RPMI7951 (cell line): ENCODE measurements at places on chromosomes 4 and X. TPM values are rescaled to one million over a fixed set of nuclear protein-coding genes. Genes with fewer than 3 reads are reported as not detected.

Gene HEPH
- total RNA-seq = 0.39 TPM in 1 of 2 replicates, not detected in the other

Gene SPANXA2
- total RNA-seq = 16.3 and 75.6 TPM in 2 replicates

Gene DKC1
- 27.9 and 29.7 TPM in 2 replicates for total RNA-seq

Gene ETDB
- not detected in 2 replicates for total RNA-seq

Gene CTAG1A
- not detected in 2 replicates for total RNA-seq

Gene HELT
- not detected in 2 replicates for total RNA-seq

Gene COX7B2
- not detected in 2 replicates for total RNA-seq
